Thoracic aorta (tissue), 2 donors: ENCODE measurements at places on chromosomes 5 and 9. TPM values are rescaled to one million over a fixed set of nuclear protein-coding genes. Genes with fewer than 3 reads are reported as not detected.

GRCh38 chr5:14228219-14228618, 85.1 kb downstream of the TRIO start:
- DNase-seq, result no peak
- H3K36me3 ChIP-seq, result no peaks in the 10 kb centered on the region
- H3K27me3 ChIP-seq, result no peaks in the 10 kb centered on the region
- no peak overlapping the region for H3K4me3 ChIP-seq
- H3K4me1 ChIP-seq, result no peaks in the 10 kb centered on the region

DNA sequence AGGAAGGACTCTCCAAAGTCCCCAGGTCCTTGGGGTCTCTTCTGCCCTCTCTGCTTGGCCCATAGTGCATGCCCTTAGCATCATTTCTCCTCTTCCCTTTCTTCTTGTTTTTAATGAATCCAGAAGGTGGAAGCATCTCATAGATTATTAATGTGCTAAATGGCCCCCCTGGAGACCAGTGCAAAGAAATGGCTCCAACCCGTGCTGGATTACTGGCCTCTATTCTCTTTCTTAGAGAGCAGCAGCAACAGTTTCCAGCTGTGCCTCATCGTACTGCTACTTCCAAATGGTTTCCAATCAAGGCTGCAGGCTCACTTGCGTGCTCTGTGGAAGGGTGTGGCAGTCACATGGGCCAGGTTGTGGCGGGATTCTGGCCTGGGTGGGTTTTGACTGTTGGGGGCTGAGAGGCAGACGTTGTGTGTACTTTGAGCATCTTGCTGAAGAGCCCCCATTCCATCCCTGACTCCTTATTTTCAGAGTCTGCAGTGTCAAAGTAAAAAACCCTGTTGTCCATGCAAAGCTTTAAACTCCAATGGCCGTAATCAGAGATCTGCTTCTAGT, 139.7 kb downstream of the GABBR2 start:
- H3K4me3 ChIP-seq, result no peak overlapping the region

- no peaks in the 10 kb centered on the region for H3K36me3 ChIP-seq
- H3K27me3 ChIP-seq, result no peaks in the 10 kb centered on the region
- DNase-seq, result no peak
- H3K27ac ChIP-seq, result peak overlapping the region; percentile 45
These were observed 126.1 kb upstream of the STC2 start for GRCh38 chr5:173454361-173454735.

GRCh38 chr5:88813805-88814575, 69.0 kb downstream of the MEF2C start:
- DNase-seq, result no peak
- H3K27ac ChIP-seq, result no peak overlapping the region
- H3K36me3 ChIP-seq, result no peaks in the 10 kb centered on the region
- H3K27me3 ChIP-seq, result no peaks in the 10 kb centered on the region
- no peak overlapping the region for H3K4me3 ChIP-seq

- no peaks in the 10 kb centered on the region for H3K4me1 ChIP-seq
- H3K27ac ChIP-seq, result no peak overlapping the region
- no peak for DNase-seq
- no peaks in the 10 kb centered on the region for H3K36me3 ChIP-seq
- H3K4me3 ChIP-seq, result no peak overlapping the region
These were observed 39.9 kb upstream of the UNC5A start for GRCh38 chr5:176770431-176770830.

UNC5A gene
- total RNA-seq, result not detected

CDK7 gene
- total RNA-seq, result 9.2 TPM

AK8 gene
- total RNA-seq, result 0.54 TPM

FBXO4 gene
- 16.2 TPM for total RNA-seq
